ACHN (cell line): ENCODE measurements at places on chromosomes 12 and 14.

GRCh38 chr12:50043854-50044253 is 13.5 kb upstream of the ASIC1 start:
- no peak for DNase-seq

- DNase-seq: peak; percentile 74
Measured at GRCh38 chr12:63276537-63277365, 125.8 kb upstream of the AVPR1A start.

DNA sequence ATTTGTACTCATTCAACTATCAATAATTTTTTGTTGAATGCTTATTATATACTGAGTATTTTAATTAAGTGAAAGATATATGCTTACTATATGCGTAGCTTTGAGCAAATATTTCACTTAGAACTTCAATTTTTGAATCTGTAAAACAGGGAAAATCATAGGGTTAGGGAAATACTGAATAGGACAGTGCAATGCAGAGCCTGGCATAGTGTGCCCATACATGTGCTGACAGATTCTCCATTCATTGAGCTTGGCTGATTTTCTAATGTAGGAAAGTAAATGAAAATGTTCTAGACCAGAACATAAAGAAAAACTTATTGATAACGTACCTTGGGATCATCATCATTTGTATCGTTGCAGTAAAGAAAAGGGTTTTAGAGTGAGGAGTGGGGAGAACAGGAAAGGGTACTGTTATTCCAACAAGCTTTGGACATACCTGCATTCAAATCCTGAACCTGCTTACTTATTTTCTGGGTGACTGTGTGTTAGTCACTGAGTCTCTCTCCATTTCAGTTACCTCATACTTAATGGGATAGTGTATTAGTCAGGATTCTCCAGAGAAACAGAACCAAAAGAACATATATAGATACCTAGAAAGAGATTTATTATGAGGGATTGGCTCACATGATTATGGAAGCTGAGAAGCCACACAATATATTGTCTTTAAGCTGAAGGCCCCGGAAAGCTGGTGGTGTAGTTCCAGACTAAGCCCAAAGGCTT is 436.4 kb downstream of the ADAMTS20 start:
- DNase-seq: no peak

DNA sequence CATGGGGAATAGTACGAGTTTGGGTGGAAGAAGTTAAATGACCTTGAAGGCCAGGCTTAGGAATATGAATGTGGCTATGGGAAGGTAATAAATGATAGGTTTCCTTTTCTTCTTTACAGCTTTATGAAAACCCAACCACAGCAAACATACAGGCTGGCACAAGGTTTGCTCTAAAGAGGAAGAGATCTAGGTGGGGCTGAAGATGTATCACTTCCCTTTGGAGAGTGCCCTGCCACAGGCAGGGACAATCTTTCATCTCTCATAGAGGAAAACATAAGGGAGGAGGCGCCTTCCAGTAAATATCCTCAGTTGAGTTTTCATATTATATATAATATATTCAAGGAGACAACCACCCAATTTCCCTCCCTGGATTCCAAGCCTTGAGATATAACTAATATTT is 72.9 kb upstream of the FRMD6 start:
- no peak for DNase-seq

DNA sequence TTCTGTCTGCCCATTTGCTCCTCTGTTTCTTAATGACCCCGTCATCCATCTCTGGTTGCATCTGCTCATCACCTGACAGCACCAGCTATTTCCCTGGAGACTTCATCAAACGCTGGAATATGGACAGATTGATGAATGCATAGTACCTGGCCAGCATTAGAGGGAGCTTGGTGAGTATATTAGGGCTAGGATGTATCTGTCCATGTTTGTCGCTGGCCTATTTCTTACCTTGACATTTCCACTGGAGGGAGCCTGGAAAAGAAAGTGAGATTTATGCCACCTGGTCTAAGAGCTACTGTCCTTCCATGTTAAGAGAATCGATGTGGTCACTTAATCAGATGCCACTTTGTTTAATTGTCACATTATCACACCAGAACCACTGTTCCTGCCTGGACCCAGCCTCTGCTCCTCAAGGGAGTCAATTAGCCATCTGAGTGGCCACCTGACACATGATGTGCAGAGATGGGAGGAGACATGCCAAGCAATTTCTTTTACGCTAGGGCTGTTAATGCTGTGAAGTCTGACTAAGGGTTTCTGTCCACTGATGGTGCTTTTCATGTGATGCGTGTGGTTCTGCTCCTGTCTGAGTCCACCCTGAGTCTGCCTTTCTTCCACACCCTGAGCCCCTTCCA is 75.3 kb upstream of the SFSWAP start:
- no peak for DNase-seq

GRCh38 chr14:64645220-64645892 is 58.9 kb upstream of the PLEKHG3 start:
- no peak for DNase-seq

GRCh38 chr12:18139254-18139653 is 49.3 kb upstream of the RERGL start:
- DNase-seq: no peak

GRCh38 chr14:104510794-104511611 is 68.6 kb upstream of the C14orf180 start:
- DNase-seq: no peak

DNA sequence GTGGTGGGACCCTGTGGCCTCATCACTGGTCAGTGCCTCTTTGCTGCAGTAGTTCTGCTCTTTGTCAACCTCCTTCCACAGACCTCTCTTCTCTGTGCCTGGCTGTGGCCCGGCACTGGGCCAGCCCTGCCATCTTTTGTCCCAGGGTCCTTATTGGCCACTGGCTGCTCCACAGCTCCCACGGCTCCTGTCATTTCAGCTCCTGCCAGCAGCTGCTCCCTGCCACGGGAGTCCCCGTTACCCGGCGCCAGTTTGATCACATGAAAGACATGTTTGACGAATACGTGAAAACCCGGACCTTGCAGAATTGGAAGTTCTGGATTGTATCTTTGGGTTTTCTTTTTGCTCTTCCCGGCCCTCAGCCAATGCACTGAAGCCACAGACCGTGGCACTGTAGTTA is 35.4 kb downstream of the IL31 start:
- DNase-seq: no peak
